Activated naive CD4-positive, alpha-beta T cell treated with anti-CD3 and anti-CD28 coated beads, Interleukin-2, amount 50 U/mL, for 16 hours (primary cell): ENCODE measurements at places on chromosomes 3 and 15.
A peak's percentile ranks its signal among the peaks of the same experiment; 100 is the strongest.

- DNase-seq: no peak
These were observed 84.0 kb upstream of the ATP11B start for GRCh38 chr3:182709306-182709705.

GRCh38 chr15:68413363-68414205, 18.4 kb downstream of the ITGA11 start:
- DNase-seq: no peak

GRCh38 chr15:73249499-73249898, 119.3 kb downstream of the HCN4 start:
- DNase-seq: no peak

DNA sequence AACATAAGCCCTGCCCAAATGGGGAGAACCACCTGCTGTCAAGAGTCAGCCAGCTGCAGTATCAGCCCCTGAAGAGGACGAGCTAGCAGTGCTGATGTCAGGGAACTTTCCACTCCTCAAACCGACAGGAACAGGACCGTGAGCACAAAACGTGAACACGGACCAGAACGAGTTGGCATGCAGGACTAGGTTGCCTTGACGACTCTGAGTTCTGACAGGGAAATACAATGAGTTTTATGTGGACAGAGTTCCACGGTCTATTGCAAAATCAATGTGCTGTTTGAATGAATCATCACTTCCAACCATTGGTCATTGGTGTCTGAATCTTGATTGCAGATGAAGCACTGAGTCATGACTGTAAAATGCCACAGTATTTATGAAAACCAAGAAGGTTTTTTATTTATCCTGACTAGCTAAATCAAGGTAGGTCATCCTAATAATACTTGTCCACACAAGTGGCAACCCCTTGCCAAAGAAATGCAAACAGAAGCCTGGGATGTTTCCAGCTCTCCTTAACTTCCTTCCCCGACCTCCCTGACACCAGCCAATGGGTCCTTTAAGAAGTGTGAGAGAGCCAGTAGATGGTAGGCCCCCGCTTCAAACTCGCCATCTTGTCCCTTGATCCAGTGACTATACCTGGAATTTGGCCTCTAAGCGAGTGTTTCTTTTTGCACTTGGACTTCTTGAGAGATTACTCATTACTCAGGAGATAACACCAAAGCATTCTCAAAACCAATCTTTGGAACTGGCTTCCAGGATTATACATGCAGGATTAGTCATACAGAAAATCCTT, 119.6 kb downstream of the ASB7 start:
- DNase-seq: no peak

GRCh38 chr15:66746231-66746605, 44.2 kb downstream of the SMAD6 start:
- DNase-seq: no peak

GRCh38 chr15:69099941-69100340, 60.5 kb upstream of the GLCE start:
- no peak for DNase-seq

DNA sequence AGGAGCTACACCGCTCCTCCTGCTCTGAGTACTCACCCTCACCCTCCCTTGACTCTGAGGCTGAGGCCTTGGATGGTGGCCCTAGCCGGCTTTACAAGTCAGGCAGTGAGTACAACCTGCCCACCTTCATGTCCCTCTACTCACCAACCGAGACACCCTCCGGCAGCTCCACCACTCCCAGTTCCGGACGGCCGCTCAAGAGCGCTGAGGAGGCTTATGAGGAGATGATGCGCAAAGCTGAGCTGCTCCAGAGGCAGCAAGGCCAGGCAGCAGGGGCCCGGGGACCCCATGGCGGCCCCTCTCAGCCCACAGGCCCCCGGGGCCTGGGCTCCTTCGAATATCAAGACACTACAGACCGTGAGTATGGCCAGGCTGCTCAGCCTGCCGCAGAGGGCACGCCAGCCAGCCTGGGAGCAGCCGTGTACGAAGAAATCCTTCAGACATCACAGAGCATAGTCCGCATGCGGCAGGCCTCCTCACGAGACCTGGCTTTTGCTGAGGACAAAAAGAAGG, 21.2 kb upstream of the APEH start:
- no peak for DNase-seq

GRCh38 chr3:87200060-87200647, 27.0 kb upstream of the CHMP2B start:
- DNase-seq: no peak

DNA sequence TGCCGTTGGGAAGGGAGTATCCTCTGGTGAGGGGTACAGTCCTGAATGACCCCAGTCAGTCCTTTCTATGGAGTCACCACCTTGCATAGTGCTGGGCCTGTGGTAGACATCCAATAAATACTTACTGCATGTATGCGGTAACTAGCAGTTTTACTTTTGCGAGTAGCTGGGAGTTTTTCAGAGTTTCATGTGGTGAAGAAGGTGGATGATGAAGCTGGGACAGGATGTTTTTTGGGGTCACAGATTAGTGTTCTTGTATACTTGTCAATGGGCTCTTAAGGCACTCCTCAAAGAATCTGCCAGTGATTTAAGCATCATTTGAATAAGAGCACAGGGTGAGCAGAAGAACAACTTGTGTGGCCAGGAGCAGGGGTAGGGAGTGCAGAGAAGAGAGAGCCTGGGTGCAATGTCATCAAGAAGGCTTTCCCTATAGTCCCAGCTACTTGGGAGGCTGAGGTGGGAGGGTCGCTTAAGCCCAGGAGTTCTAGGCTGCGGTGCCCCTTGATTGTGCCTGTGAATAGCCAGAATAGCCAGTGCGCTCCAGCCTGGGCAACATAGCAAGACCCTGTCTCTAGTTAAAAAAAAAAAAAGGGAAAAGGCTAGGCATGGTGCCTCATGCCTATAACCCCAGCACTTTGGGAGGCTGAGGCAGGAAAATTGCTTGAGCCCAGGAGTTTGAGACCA, 22.1 kb downstream of the PPCDC start:
- DNase-seq: no peak

GRCh38 chr15:31332020-31332680, 5.5 kb downstream of the KLF13 start:
- no peak for DNase-seq

DNA sequence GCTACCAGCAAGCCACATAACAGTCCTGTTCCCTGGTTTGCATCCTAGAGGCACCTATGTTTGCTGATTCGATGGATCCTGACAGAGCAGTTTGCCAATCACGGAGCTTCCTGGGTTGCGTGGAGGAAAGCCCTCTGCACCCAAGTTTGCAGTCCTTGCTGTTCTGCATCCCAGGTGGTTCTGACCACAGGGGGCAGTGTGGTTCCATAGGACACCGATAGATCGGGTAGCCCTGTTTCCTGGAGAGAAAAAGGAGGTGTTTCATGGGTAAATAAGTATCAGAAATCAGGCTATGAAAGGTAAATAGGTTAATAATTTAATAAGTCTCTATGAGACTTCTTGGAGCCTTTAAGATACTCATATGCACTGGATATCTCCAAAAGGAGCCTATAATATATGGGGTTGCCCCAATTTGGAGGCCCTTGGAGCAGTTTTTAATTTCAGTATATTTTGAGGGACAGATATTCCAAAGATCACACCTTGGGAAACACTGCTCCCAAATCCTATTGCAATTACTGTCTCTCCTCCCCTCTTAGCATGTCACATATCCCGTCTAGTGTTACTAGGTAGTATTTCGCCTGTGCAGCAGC, 194.6 kb upstream of the TPM1 start:
- peak; percentile 28 for DNase-seq

DNA sequence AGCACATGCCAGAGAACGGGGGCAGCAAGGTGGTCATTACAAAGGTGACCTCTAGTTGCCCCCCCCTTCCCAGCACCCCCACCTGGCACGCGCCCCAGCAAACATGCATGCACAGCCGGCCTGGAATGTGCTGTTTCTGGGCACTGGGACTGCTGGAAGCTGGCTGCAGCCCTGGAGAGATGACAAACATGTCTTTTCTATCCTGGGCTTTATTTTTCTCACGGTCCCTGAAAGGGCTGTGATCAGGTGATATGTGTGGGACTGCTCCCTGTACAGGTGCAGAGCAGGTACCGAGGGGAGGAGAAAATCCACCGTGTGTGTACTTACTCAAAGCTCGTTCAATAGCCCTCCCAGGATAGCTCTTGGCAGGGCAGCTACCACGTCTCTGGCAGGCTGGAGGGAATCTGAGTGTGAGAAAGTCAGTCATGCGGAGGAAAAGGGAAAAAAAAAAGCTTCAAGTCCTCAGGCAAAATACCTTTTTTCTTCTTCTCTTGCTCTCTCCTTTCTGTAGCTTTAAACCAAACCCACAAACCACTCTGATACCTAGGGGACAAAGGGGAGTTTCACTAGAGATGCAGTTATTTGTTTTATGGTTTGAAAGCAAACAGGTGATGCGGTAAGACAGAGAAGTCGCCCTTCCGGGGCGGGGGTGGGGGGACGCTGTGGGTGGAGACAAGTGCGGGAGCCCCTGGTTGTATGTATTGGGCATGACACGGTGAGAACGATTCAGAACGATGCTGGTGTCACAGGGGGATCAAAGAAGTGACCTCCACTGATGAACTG, 5.0 kb upstream of the HES1 start:
- no peak for DNase-seq

- no peak for DNase-seq
These were observed 20.3 kb downstream of the CALML4 start for GRCh38 chr15:68184616-68185480.

GRCh38 chr3:105354429-105354828, 12.3 kb upstream of the ALCAM start:
- DNase-seq: no peak

DNA sequence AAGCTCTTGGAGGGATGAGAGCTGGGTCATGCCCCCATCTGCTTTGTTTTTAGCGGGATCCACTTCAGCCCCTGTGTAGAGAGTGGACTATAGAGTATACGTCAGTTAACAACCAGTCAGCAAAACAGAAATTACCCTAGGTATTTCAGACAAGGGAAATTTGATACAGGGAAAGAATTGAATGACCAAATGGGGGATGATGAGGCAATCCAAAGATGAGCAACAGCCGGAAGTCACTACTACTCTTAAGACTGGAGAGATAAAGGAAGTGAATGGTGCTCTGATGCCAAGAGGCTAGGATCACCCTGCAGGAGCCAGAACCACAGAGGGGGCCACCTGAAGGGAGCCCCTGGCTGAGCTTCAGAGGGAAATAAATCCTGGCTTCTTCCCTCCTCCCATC, 1.7 kb upstream of the GPR62 start:
- DNase-seq: no peak

DNA sequence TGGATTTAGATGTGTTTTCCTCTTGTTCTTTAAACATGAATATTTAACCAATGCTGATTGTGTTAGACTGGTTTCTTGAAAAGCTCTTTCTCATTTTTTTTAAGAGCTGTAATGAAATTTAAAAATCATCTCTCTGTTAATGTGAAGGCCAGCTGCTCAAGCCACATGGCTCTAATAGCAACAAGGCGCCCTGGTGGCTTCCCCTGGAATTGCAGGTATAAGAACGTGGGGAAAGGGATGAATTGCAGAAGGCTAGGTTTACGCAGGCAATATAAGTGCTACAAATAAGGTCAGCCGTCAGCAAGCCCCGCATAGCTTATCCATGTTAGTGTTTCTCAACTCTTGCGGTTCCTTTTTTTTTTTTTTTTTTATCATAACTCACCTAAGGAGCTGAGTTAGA, 108.5 kb downstream of the SAMMSON start:
- DNase-seq: no peak

- DNase-seq: no peak
These were observed 471.0 kb downstream of the ZPLD1 start for GRCh38 chr3:102905811-102906210.

DNA sequence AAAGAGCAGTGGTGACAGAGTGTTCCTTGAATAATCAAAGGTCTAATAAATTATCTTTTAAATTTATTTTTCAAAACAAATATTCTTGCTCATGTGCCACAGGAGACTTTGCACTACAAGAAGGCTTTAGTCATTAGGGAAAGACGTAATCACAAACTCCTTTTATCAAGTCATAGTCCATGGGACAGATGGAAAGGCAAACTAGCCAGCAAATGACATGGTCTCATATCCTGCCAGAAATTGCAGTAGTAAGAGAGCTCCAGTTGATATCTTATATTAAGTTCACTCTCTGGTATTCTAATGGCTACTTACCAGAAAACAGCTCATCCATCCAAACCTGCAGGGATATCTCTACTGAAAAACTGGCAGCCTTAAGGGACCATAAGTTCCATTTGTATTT, 225.0 kb upstream of the TP63 start:
- DNase-seq: no peak

- no peak for DNase-seq
These were observed 607 bp downstream of the MRPL47 start for GRCh38 chr3:179603831-179604230.

DNA sequence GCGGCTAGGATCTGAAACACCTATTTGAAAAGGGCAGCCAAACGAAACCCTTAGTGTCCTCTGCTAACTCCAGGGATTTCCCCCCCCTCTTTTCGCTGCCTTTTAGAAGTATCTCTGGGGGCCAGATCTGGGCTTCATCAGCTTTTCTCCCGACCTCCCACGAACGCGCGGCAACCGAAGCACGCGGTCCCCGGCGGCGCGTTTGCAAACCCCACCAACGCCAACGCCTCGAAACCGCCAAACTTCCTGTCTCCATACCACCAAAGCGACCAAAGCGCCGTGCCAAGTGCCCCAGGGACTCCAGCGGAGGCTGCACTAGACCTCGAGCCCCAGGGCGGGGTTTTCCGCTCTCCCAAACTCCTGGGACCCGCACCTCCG, 155.8 kb upstream of the FRMD4B start:
- DNase-seq: no peak

GRCh38 chr15:94164971-94165370, 66.4 kb upstream of the MCTP2 start:
- no peak for DNase-seq

- no peak for DNase-seq
These were observed 54.0 kb downstream of the DAPK2 start for GRCh38 chr15:63992300-63992699.

GRCh38 chr15:32683906-32684584, 33.8 kb upstream of the GREM1 start:
- DNase-seq: no peak

GRCh38 chr3:6421666-6422445, 439.1 kb upstream of the GRM7 start:
- no peak for DNase-seq

DNA sequence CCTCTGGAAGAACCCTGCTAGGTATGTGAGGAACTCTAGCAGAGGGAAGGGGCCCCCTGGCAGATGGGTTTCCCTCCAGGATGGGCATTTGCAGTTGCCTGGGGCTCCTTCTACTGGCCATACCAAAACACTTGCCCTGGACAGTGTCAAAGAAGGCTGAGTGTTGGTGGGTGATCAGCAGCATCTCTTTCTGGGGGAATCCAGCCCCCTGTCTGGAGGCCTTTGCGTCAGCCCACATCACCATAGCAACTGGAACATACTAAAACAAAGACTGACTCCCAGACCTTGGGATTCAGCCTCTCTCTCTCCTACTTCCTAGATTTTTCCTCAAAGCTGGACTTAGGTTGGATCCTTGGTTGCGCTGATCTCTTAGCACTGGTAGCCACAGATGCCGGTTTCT, 8.1 kb downstream of the CEMIP start:
- DNase-seq: no peak

DNA sequence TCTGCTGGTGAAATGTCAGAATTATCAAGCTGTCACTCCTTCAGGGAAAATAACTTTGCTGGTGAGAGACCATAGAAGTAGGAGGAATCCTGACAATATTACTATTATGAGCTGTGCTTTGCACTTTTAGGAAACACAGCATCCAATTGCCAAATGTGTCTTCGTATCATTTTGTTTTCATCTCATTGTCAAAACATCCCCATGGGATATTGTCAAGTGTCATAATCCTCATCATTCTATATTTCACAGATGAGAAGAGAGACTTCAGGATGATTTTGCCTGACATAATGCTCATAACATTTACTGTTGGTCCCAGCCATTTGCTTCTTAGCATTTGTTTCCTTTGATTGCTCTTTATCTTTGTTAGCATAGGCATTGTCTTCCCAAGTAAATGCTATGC, 120.5 kb upstream of the NUDT16 start:
- no peak for DNase-seq

GRCh38 chr3:72821161-72821781, 27.0 kb downstream of the SHQ1 start:
- peak; percentile 19 for DNase-seq
